Retina (tissue), 1 donor: ENCODE measurements at places on chromosomes 5 and 9.

DNA sequence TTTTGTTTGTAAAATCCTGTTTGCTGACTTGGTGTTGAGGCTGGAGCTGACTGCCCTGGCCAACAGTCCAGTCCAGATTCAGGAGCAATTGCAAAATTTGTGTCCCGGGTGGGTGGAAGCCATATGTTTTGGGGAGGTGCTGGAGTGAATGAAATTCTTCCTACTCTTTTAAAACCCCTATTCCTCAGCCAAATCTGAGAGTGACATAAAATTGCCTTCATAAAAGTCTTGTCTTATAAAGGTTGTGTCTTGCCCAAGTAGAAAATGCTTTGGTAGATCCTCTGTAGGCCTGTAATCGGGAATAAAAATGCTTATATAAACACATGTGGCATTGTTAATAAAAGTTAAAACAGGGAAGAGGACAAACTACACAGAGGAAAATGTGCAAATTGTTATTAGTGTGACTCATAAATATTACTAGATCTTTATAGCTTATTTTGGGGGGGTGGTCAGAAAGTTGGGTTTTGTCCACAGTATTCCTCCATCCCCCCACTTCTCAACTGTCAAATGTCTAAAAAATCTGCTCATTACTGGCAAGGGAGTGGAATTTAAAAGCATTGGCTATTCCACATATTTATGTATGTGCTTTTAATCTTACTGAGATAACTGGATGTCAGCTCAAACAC, 45.6 kb downstream of the NNT start:
- no peak for DNase-seq

GRCh38 chr5:139761057-139761450, 34.6 kb upstream of the PSD2 start:
- DNase-seq, result peak; percentile 23

- DNase-seq, result peak; percentile 86
Observed at GRCh38 chr5:154446195-154447088, 645 bp downstream of the SAP30L start.

DNA sequence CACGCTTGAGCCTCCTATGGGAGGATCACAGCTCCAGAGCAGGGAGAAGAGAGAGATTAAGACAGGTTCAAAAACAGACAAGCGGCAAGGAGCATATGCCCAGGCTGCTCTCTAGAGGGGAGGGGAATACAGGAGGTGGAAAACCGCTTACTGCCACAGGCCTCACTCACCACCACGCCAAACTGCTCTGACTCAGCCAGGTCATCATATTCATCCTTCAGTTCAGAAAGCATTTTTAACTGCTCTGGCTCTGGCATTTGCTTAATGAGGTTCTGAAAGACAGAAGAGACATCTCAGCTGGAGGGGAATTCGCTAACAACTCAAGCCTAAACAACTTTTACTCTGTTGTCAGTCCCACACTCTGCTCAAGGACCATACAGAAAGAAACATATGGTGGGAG, 40.1 kb downstream of the PCDHGC5 start:
- no peak for DNase-seq

DNA sequence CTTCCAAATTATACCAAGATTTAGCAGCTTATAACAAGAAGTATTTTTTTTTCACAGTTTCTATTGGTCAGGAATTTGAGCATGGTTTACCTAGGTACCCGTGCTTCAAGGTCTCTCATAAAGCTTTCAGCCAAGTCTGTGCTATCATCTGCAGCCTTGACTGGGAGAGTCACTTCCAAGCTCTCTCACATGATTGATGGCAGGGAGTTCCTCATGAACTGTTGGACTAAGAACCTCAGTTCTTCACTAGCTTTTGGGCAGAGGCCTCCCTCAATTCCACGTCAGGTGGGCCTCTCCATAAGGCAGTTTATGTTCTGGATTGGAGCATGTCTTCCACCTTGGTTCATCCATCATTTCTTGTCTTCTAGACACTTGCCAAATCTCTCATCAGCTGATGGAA, 39.9 kb upstream of the APC start:
- no peak for DNase-seq

DNA sequence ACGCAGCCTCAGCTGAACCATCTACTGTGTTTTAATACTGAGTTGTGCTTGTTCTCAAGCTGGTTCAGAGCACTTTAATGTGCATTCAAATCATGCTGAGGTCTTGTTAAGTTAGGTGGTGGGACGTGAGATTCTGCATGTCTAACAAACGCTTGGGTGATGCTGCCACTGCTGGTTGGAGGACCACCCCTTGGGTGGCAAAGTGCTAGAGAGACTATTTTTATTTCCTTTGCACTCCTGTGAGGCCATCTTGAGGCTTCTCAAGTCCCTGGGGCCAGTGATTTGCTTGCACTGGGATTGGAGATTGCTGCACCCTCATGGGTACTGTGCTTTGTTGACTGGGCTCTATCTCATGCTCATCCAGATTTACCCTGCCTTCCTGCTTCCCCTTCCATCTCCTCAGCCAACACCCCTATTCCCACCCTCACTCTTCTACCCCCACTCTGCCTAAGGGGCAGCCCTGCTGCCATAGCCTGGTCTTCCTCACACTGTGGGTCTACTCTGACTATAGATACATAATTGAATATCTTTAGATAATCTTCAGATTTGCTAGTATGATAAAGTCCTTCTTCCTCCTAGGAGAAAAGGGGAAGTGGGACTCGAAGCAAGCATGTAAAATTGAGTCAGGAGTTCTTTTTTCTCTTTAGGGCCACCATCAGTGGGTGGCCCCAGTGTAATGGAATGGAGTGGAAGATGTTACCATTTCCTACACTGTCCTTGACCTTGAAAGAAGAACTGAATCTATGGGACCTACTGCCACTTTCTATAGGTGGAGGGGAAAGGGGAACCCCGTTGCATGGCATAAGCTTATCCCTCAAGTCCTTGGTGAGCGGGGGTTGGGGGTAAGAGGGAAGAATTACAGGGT, 45.1 kb upstream of the SUB1 start:
- no peak for DNase-seq
